NCI-H526 treated with DMSO at 0.1 percent for 48 hours (cell line): ENCODE measurements at places on chromosomes 6 and 20.

DNA sequence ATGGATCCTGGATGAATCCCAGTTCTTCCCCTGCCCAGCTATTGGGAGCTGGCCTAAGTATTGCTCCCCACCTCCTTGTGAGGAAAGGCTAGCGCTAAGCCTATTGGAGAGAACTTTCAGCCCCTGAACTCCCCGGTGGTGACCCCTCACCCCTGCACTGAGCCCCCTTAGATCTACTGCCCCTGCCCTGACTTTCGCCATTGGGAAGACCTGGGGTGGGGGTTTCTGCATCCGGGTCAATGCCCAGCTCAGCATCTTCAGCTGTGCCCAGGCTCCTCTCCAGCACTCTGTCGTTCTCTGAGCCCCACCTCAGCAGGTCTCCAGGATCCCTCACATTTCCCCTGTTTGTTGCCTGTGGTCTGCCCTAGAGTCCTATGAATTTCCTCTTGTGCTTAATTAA lies 9.0 kb downstream of the TREML4 start:
- DNase-seq, result no peak

DNA sequence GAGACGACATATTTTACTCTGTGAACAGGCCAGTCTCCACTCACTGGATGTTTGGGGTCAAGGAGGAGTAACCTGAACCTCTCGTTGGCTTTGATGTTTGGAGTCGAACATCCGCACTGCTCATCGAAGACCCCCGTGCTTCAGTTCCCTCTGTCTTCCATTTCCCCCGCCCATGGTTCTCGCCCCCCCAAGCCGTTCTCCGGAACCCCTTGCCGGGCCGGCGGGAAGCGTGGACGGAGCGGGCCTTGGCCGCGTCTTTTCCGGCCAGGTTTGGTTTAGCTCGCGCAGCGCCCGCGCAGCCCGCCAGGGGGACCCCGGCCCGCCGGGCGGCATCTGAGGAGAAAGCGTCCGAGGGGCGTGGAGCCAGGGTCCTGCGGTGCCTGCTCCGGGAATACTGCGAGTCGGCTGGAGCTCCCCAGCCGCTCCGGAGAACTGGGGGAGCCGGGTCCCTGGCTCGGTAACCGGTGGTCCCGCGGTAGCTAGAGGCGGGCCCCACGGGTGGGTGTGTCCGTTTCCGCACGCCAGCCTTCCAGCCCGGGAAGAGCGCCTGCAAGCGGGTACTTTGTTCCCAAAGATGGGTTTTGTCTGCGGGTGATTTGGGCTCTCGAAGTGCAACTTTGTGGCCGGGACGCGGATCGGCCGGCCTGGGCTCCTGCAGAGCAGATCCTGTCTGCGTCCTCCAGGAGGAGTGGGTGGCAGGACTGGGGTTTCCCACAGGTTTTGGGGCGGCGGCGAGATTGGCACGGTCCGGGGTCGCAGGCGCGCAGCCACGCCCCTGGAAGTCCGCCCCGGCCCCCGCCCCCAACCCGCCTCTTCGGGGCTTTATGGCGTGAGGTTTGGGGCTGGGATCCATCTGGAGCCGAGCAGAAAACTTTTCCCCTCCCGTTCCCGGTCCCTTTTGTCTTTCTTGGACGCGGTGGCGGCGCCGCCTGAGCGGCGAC lies at the start of gene TMEM200A:
TMEM200A (plus strand) TSS at position 852 of the 941 bp plus-strand sequence. CDS start 74,406 bp downstream, outside the sequence.
- no peak for DNase-seq

GRCh38 chr6:166587631-166588413 lies 1.3 kb upstream of the RAMACL start:
- DNase-seq, result no peak

- DNase-seq, result no peak
These were observed 117.7 kb downstream of the KIF13A start for GRCh38 chr6:17869753-17870050.

DNA sequence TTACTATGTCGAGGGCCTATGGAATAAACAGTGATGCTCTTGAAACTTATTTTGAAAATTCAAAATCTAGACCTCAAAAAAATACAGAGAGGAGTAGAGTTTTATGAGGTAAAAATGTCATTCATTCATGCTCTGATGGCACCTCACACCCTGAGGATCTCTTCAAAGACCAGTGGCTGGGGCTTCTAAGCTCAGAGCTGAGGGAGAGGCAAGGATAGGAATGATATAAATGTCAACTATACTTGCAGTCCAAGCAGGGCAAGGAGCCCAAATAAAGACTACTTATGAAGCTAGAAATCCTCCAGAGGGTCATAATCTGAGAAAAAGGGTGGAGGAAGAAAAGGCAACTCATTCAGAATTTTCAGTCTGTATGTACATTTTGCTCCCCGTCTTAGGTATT lies 136.7 kb upstream of the CARMIL1 start:
- DNase-seq, result no peak

GRCh38 chr20:59912609-59913008 lies 20.8 kb downstream of the SYCP2 start:
- DNase-seq, result no peak

- DNase-seq, result no peak
These were observed 13.7 kb downstream of the PNLDC1 start for GRCh38 chr6:159813781-159814180.

DNA sequence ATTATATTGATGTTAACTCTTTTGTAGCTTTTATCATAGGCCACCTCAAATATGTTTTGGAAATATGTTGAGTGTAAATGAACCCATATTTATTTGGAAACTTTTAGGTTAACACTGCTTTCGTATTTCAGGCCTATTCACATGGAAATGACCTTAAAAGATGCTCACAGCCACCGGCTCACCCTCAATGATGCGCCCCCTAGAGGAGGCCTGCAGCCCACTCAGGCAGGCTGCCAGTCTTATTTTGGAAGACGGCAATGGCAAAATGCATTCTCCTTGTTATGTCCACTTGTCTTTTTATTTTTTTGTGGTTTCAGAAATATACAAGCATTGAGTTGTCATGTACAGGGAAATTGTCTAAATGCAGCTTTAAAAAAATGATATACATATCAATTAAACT lies 869.7 kb downstream of the PHF3 start:
- DNase-seq, result no peak

- no peak for DNase-seq
These were observed 9.7 kb upstream of the TENT5A start for GRCh38 chr6:81762132-81762531.

GRCh38 chr6:39753725-39754045 lies 28.5 kb upstream of the KIF6 start:
- DNase-seq, result no peak

DNA sequence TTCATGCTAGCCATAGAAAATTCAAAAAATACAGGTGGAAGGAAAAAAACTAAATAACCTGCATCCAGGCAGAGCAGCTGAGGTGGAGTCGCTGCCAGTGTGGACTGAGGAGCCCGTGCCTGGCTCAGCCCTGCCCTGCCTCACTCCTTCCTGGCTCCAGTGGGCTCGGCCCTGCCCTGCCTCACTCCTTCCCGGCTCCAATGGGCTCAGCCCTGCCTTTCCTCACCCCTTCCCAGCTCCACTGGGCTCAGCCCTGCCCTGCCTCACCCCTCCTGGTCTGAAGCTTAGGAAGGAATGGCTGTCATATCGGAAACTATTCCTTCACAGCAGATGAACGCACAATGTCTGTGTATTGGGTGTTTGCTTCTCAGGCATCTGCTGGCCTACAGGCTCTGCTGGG lies 142.1 kb downstream of the SMOC2 start:
- no peak for DNase-seq

- DNase-seq, result no peak
These were observed 582.1 kb upstream of the JAG1 start for GRCh38 chr20:11255860-11256259.

- DNase-seq, result no peak
These were observed 98.5 kb downstream of the ANKS1A start for GRCh38 chr6:34987506-34987905.

- no peak for DNase-seq
These were observed 61.8 kb downstream of the FAM229B start for GRCh38 chr6:112149236-112149635.

GRCh38 chr6:1558388-1558787 lies 51.3 kb upstream of the FOXC1 start:
- DNase-seq, result no peak

DNA sequence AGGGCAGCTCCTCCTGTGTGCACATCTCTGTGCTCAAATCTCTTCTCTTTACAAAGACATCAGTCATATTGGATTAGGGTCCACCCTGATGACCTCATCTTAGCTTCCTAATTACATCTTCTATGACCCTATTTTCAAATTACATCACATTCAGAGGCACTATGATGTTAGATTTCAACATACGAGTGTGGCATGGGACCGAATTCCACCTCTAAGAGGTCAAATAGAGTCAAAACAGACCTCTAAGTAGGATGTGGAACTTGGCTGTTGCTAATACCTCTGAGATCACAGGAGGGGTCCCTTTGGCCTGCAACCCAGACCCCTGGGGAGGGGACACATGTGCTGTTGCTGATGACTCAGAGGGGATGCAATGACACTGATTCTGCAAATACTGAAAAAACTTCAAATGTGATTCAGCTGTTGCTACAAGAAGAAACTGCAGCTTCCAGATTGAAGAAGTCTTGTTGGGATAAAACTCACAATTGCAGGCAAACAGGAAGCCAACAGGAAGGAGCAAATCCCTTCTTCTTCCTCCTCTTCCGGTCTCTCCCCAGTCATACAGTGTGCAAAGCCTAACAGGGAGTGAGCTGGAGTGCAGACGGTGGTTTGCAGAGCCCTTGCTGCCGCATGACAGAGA lies 216.2 kb downstream of the MYLK4 start:
- no peak for DNase-seq

- DNase-seq, result peak; percentile 71
These were observed 73.2 kb downstream of the INSM1 start for GRCh38 chr20:20440886-20441658.

DNA sequence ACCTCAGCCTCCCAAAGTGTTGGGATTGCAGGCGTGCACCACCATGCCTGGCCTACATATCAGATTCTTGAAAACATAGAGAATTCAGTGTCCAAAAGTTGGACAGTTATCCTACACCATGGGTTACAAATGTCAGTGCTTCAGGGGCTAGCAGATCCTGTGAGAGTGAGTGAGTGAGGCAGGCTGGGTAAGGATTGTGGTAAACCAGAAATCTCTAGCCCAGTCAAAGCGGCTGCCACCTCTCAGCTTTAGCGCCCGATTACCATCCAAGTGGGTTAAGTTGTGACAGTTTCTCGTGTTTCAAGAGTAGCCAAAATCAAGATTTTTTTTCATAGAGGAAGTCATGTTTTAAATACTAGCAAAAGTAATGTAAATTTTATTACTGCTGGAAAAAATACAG lies 21.9 kb upstream of the CSE1L start:
- DNase-seq, result no peak

DNA sequence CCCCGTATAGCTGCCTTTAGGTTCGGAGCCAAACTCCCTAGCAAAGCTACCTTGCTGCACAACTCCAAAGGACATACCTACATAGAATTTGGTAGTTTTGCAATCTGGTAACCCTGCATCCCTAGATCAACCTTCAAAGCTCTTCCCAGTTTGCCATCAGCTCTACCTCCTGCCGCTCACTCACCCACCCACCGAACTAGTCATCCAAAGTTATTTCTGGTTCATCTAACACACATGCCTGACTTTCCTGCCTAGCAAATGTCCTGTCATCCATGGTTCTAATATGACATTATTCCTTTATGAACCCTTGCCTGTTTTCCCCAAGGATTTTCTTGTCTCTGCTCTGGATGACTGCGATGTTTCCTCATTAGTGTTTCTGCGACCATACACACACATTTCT lies 21.6 kb downstream of the SPAG4 start:
- DNase-seq, result no peak

GRCh38 chr6:141439513-141439912 lies 693.2 kb upstream of the GJE1 start:
- no peak for DNase-seq

DNA sequence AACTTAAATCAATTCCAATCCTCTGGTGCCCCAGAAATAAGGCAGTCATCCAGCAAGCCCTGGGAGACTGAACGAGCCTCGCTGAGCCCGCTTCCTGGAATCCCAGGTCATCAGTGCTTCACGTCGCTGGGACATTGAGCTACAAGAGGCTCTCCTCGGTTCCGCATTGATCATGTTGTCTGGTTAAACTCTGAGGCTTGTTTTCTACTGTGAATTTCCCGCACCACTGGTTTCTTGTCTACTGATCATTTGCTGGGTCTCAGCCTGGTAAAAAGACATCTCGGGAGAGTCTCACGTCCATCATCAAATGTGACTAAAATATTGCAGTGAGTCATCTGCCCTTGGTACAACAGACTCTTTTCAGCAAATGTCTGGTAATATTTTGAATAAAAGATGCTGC lies 569.2 kb downstream of the QKI start:
- DNase-seq, result no peak

DNA sequence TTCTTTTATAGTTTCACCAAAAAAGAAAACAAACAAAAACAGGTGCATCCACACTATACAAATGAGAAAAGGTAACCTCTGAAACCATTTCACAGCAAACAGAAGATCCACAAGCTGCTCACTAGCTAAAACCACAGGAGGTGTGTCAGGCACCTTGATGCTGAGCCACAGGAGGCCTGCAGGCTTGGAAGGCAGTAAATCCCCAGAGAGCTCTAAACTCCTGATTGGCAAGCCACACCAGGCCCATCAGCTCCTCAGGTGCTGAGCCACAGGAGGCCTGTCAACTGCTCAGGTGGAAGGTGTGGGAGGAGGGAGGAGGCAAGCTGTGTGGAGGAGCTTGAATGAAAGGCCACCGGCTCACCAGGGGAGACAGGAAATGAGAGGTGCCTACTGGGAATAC lies 273.0 kb downstream of the PKHD1 start:
- peak; percentile 94 for DNase-seq

DNA sequence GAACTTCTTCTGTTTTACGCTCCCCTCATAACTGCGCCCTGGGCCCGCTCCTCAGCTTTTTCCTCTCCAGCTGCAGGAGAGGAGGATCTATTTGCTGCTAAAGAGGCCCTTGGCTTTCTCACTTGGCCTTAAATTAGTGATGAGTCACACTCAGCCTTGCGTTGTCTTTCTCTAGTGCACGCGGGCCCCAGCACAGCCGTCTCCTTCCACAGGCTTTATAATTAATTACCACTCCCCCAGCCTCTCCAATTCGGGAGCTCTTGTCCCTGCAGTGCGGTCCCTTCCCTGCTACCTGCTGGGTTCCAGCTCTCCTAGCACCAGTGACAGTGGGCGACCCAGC lies 25.2 kb downstream of the PACSIN1 start:
- no peak for DNase-seq
